ENCODE measurements at places on chromosomes 5 and 9.

DNA sequence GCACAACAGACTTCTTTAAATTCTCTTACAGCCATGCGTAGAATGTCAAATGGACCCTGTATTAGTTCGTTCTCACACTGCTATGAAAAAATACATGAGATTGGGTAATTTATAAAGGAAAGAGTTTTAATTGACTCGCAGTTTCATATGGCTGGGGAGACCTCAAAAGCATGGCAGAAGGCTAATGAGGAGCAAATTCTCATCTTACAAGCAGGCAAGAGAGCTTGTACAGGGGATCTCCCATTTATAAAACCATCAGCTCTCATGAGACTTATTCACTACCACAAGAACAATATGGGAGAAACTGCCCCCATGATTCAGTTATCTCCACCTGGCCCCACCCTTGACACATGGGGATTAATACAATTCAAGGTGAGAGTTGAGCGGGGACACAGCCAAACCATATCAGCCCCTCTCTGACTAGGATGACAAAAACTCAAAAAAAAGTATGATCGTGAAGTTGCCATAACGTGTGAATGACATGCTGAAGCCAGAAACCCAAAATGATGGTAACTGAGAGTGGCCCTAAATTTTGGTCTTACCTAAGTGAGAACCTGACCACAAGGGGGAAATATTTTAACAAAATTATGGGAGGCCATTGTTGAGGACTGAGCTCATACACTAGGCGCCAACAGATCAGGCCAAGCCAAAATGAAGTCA, 17.5 kb upstream of the TEX10 start:
- no peak for DNase-seq

DNA sequence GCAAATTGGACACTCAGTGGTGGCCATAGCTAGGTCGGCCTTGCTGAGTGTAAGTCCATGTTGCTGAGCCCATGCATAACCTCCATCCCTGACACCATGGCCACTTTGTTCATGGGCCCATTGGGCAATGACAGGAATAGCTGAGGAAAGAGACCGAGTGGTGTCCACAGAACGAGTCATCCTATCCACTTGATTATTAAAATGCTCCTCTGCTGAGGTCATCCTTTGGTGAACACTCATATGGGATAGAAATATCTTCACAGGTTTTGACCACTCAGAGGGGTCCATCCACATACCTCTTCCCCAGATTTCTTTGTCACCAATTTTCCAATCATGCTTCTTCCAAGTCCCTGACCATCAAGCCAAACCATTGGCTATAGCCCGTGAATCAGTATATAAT, 63.6 kb downstream of the PPIC start:
- DNase-seq: no peak

DNA sequence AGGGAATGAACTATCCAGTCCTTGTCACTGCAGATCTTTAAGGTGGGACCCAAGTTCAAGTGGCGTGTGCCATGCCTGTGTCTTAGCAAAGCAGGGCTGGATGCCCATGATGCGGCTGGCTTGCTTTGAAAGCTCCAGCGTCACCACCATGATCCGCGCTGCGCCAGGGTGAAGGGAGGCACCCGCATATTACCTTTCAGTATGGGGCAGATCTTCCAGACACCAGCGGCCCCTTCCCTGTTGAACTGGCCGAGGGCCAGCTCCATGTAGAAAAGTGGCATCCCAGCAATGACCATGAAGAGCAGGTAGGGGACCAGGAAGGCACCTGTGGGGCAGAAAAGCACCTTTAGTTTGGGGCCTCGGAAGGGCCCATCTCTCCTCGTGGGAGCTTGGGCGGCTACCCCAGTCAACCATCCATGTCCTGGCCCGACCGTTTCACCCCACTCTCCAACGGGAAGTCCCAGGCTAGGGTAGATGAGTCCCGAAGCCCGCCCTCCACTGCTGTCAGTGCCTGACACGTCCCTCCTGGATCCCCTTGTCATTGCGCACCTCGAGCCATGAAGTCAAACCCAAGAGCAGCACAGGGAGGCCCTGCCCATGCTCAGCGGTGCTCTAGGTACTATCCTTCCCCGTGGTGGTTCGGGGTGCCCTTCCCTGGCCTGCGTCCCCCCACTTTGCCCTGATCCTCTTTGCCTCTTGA, 3.9 kb downstream of the SLC6A3 start:
- no peak for DNase-seq

GRCh38 chr5:104178066-104178465, 615.5 kb upstream of the NUDT12 start:
- no peak for DNase-seq

DNA sequence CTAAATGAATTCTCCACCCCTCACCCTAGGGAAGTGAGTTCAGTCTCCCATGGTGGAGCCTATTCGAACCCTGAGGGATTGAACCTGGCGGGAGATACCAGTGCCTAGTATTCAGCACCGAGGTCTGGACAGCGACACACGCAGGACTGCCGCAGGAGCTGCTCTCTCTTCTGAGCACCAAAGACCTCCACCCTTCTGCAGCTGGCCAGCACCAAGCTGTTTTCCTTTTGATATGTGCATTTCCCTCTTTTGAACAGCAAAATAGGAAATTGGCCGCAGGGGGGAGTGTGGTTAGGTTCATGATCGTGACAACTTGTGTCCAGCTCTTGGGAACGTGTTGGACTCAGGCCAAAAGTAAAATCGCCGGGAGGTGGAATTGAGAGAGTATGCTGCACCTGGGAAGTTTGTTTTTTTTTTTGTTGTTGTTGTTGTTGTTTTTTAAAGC, 1.2 kb upstream of the PCSK1 start:
- DNase-seq: peak; percentile 11

DNA sequence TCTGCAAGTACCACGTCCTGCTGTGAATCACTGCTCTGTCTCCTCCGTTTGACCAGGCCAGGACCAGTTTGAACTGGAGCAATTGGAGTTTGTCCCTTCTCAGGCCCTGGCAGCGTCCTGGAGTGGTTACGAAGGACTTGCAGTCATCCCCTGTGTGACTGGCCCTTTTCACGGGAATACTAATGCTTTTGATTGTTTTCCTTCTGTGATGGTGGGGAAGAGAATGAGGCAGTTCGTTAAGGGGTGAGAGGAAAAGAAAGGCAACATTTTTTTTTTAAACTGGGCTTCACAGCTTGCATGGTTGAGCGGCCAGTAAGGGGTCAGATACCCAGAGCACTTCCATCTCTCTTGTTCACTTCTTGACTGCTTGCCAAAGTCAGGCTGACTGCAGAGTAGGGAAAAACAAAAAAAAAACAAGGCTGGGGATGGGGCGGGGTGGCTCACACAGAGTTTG, 153.5 kb upstream of the STK32A start:
- peak; percentile 48 for DNase-seq

- DNase-seq: no peak
Observed at GRCh38 chr5:80069251-80069800, 34.2 kb downstream of the THBS4 start.

All from substantia nigra (tissue), 51 donors.